Stimulated activated CD8-positive, alpha-beta memory T cell treated with anti-CD3 and anti-CD28 coated beads, Interleukin-4, amount 100 ng/mL, for 1 hour (primary cell): ENCODE measurements at places on chromosomes 2 and 18.

DNA sequence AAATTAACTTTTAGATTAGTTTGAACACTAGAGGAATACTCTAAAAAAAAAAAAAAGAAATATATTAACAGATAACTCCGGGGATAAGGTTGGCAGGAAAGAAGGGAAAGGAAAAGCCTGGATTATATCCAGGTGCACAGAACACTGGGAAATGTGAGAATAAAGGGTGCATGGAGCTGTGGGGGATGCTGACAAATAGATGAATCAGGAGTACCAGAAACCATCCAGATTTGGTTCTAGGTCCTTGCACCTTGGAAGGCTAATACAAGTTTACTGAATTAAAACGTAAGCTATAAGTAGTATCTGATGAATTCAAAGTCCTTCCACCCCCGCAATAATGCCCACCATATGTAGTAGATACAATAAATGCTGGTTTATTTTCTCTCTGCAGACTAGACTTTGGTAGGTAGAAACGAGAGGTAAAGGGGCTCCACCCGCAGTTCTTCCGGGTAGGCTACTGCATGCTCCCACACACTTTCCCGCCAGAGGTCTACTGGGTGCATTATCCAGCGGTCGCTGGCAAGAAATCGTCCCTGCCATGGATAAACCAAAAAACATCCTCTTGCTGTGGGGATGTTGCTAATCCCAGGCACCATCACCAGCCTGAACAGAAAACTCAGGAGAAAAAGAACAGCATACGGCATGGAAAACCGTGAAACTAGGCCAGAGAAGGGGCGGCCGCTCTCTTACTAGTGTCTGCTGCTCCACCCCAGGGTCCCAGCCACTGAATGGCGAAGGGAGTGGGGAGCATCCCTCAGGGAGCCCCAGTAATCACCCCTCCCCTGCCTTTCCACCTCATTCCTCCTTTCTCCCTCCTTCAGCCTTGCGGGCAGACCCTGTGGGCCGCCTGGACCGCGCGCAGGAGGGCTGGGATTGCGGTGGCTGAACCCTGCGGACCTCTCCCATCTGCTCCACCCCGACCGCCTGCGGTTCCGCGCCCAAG lies 1.5 kb downstream of the CNRIP1 start:
- DNase-seq, result no peak

DNA sequence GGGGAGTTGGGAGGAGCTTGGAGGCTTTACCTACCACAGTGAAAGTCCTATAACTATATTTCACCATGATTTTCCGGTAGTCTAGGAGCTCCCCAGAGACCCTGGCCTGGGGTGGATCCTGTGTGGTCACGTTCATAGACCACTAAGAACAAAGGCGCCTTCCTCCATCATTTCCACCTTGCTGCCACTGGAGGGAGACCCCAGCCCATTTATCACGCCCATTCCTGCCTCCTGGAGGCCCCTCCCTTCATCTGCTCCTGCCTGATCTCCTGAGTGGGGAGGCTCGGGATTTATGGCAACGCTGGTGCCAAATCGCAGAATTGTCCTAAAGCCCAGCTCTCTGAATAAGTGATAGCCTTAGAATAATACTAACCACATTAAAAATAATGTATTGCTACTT lies 507.6 kb upstream of the SPHKAP start:
- DNase-seq, result no peak

- no peak for DNase-seq
These were observed 33.7 kb downstream of the SPAG16 start for GRCh38 chr2:213317929-213318328.

- no peak for DNase-seq
These were observed at the start of gene MSL3B for GRCh38 chr2:233867993-233868532. MSL3B (minus strand) TSS chr2:233868386.

DNA sequence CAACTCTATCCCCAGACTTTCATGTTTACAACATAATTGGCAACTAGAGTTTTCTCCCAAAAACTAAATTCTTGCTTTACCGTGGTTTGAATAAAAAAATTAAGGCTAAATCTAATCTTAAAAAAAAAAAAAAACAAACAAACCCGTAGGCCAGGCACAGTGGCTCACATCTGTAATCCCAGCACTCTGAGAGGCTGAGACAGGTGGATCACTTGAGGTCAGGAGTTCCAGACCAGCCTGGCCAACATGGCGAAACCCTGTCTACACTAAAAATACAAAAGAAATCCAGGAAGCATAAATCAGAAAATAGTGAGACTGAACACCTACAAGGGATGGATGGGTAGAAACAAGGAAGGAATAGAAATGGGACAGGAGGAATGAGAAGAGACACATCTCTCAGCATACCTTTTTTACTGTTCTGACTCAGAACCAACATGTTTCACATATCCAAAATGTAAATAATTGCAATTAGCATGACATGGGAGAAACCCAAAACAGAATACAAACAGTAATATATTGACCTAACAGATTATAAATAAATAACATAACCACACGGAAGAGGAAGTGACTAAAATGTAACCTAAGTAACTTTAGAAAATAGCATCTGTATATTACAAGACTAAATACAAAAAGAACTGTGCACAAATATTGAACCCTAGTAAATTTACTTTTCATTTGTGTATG lies 17.5 kb downstream of the MGAT4A start:
- DNase-seq, result no peak

DNA sequence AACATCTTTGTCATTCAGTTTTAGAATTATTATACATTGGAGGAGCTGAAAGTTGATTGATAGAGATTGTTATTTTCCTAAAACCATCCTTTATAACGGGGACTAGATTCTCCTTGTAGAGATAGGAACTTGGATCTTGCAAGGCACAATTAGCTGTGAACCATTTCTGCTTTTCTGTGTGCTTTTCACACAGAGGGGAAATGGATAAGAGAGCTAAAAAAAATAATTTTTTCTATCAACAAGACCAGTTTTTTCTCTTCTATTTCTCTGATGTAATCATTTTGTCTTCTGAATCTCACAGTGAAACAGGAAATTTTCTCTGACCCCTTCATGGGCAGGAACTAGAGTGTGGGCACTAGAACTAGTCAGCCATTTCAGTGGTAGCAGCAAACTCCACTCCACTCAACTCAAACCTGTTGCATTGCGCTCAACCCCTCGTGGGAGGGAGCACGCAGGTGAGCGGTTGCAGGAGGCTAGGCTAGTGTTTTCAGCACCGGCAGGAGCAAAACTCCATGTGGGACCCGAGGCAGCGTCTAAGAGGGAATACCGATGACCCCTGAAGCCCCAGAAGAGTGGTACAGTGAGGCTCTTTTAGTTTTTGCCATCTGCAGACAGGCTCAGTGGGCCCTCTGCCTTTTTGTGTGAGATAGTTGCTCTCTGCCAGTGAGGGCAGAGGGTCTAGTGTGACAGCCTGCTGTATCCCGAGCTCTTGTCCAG lies 24.0 kb upstream of the SLC39A10 start:
- no peak for DNase-seq

DNA sequence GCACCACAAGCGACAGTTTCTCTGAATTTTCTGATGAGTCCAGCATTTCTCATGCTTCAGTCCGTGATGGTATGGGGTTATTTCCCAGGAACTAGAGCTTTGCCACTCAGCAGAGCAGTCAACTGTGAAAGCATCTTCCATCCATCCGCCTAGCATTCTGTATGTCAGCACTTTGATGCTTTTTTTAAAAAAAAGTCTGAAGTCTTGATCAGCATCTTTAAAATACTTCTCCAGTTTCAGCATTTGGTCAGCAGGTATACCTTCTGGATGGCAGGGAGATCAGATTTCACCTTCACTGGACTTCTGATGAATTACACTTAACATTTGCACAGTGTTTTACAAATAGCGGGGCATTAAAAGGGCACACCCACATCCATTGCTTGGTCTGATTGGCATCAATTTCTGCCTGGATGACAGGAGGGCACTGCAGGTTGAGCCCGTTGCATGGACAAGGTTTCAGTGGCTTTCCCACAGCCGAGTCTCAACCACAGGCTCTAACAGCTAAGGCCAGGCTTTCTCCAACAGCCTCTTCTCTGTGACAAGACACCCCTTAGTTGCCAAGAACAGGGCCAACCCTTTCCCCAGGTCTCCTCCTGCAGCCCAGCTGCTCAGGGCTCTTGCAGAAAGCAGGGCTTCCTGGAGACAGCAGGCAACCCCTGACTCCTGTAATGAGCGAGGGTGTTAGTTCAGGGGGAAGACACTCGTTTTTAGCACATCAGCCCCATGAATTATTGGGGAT lies 54.0 kb downstream of the EMILIN2 start:
- no peak for DNase-seq

GRCh38 chr18:77134611-77135010 lies 2.0 kb upstream of the MBP start:
- no peak for DNase-seq

DNA sequence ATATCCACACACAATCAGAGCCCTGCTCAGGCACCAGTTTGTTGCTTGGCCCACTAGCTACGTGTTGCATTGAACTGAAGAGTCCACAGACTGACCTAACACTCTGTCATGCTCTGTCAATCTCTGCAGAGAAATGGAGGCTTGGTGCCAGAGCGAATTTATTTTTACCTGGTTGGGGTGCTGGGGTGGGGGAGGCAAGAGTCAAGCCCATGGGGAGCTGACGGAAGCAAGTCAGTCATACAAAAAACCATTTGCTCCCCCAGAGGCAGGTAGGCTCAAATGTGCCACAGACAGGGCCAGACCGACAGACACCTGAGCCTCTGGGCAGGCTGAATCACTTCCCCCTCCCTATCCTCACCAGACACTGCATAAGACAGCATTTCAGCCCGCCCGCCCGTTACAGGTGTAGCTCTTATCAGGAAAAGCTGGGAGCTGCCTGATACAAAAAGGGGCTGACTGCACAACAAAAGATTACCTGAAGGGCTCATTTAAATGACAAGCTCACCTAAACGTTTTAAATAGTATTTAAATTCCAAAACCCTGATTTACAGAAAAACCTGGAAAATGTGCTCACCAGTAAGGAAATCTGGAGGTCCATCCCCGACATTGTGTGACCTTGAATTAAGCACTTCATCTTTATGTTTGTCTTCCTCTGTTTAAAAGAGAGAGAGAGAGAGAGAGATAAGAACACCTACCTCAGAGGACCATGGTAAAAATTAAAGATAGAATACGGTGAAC lies 2.1 kb upstream of the PCBP1 start:
- DNase-seq, result peak; percentile 58

DNA sequence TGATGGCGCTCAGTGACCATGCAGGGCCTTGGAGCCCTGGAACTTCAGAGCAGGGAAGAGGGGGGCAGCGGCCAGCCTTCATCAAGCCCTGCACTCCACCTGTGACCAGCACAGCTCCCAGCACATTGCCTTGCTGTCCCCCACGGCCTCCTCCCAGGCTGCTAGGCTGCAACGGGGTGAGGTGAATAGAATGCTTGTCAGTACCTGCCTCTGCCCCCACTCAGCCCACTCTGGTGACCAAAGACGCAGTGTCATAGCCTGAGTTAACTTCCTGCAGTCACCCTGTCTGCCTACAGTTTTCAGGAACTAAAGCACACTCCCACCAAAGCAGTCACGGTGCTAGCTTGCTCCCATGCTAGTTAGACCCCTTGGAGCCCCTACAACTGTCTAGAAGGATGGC lies 72.1 kb downstream of the STPG4 start:
- no peak for DNase-seq

DNA sequence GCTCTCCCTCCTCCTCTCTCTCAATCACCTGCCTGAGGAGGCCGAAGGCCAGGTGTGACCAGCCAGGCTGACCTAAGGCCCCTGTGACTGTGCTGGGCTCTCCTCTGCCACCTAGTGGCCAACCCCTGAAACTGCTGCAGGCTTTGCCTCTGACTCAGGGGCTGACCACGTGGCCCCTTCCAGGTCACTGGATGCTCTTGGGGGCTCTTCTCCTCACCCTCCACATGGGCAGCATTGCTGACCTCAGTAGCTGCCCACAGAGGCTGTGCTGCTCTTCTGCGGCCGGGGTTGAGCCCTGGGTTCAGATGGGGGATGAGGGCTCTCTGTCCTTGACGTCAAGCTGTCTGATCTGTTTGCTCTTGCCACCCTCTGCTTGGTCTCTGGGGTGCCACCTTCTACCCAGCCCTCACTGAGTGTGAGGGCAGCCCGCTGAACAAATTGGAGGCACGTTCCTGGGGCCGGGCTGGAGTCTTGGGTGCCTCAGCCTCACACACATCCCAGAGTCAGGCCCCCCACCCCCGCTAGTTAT lies 122.7 kb downstream of the TWIST2 start:
- DNase-seq, result no peak

GRCh38 chr2:237889016-237889415 lies 29.6 kb downstream of the RAMP1 start:
- no peak for DNase-seq

DNA sequence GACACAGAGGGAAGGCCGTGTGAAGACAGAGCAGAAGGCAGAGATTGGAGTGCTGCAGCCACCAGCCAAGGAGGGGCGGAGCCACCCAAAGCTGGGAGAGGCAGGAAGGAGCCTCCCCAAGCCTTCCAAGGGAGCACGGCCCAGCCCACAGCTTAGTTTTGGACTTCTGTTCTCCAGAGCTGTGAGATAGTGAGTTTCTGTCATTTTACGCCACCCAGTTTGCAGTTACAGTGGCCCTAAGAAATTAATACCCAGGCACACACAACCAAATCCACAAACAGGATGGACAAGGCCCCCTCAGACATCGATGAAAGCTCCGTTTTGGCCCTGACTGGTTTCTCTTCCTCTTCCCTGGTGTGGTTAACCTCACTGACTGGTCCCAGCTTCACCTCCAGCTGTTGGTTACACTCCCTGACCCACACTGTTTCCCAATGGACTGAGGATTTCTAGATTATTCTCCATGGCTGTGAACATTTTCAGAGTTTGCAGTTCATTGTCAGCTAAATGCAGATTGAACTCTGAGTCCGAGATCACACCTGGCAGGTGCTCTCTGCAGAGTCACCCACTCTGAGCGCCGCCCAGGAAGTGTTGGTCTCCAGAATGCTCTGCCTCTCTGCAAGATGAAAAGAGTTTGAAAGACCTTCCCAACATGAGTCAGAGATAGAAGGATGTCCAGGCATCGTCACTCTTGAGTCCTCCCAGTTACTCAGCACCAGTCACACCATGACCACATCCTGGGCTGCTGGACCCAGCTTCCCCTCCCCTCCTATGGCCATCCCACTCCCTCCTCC lies 100.2 kb downstream of the TWIST2 start:
- no peak for DNase-seq

GRCh38 chr2:98683728-98684127 lies 47.2 kb downstream of the MGAT4A start:
- no peak for DNase-seq

DNA sequence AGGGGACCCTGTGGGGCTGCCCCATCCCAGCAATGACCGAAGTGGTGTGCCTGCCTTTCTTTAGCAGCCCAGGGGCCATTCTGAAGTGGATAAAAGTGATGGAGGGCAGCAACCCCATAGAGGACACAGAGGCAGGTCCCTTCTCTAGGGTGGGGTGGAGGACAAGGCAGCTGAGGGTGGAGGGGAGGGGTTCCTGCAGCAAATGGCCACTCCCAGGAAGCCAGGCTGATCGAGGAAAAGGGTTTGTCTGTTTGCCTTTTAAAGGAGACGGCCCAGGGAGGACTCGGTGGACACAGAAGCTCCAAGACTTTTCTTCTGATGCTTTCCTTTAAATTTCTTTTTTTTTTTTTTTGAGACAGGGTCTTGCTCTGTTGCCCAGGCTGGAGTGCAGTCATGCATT lies 272.8 kb downstream of the TWIST2 start:
- no peak for DNase-seq

GRCh38 chr2:161388146-161388779 lies 27.8 kb upstream of the TBR1 start:
- DNase-seq, result no peak

GRCh38 chr18:78911751-78912283 lies 67.8 kb upstream of the SALL3 start:
- DNase-seq, result no peak

GRCh38 chr2:151437630-151438029 lies 27.9 kb downstream of the RIF1 start:
- no peak for DNase-seq

- DNase-seq, result no peak
These were observed 207.7 kb upstream of the COL3A1 start for GRCh38 chr2:188766471-188766856.
